Hematopoietic multipotent progenitor cell treated with erythropoietin and hydrocortisone succinate and interleukin-3 and kit ligand, for 4 days (in vitro differentiated cells): ENCODE measurements at places on chromosomes 7 and 10.

GRCh38 chr7:44769376-44769775, 20.7 kb downstream of the ZMIZ2 start:
- no peak for DNase-seq

GRCh38 chr10:119103903-119104653, at the start of gene DENND10:
TSS of gene DENND10 (plus strand) at chr10:119104113. CDS start at chr10:119104143, 30 bp downstream.
- peak; percentile 90 for DNase-seq

- peak; percentile 86 for DNase-seq
Observed at GRCh38 chr10:97278491-97278989, 13.9 kb downstream of the ARHGAP19 start.

GRCh38 chr7:139104091-139104450, 5.4 kb downstream of the ZC3HAV1 start:
- peak; percentile 89 for DNase-seq

DNA sequence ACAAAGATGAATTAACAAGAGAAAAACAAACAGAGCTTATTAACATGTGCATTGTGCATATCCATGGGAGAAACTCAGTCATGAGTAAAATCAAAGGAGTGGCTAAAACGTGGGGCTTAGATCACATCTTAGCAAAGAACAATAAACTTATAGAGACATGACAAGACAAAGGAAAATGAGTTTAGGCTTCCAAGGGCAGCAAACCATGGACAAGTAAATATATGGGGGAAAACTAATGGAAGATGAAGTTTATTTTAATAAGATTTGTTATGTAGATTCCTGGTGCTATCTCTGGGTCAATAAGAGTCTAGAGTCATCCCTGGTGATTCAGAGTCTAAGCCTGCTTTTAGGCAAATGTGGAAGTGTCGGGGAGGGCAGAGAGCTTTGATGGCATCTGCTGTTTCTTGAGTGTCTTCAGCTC, 87.2 kb upstream of the PLPP4 start:
- no peak for DNase-seq

GRCh38 chr7:111238886-111239285, 148.0 kb downstream of the LRRN3 start:
- no peak for DNase-seq

DNA sequence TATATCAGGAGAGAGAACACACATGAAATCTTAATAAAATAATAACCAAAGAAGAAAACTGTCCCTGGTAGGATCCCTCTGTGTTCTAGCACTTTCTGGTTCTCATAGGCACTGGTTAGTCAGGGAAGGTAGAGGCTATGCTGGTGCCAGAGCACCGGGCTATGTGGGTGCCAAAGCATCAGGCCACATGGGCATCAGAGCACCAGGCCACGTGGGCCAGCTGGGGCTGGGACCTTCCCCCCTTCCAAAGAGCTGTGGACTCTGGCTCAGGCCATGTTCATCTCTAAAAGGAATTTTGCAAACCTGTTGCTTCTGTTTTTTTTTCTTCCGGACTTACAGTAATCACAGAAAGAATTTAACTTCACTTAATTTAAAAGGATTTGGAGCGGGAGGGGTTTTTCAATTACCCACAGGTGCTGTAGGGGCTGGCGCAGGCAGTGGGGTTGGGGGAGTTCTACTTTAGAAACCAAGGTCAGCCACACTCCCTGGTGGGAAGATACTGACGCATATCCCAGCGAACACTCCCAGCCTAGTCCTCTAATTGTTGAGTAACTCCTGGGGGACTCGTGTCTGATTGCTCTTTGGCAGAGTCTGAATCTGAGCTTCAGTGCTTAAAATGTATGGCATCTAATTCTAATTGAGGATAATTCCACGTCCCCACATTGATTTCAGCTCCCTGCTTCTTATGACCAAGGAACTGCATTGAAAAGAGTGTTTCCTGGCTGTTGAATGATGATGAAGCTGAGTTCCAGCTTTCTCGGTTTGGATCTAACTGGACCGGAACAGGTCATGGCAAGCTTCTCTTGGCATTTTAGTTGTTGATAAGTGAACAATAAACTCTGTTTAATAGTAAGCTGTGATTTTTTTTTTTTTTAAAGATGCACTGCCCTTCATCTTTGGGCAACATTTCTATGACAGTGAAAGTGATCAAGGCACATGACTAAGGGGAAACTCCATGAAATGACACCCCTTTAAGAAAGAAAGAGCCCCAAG, 110.7 kb upstream of the FZD8 start:
- no peak for DNase-seq

DNA sequence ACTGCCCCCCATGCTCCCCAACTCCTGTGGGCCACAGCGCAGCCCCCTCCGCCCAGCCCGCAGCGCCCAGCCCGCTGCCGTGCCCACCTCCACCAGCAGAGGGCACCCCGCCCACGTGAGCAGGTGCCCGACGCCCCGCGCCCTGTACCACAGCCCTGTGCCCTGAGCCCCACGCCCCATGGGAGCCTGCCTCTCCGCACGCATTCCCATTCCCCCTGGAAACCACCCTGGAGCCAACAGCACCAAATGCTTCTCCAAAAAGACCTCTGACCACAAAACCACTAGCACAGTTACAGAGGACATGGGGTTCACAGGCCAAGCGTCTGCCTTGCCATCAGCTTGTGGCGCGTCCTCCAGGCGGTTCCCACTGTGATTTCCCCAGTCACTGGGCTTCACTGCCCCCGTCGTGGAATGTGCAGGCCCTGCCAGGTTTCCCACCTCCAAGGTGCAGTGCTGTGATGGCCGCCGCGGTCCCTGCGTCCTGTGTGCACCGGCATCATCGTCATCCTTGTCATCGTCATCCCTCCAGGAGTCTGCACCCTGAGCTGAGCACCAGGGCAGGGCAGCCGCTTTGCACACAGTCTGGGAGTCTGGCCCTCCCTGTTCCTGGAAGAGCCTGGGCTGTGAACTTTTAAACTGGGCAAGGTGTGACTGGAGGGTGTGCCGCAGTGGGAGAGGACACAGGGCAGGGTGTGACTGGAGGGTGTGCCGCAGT, 61.7 kb downstream of the PWWP2B start:
- peak; percentile 63 for DNase-seq
